ENCODE measurements at places on chromosomes 16 and 17. TPM values are rescaled to one million over a fixed set of nuclear protein-coding genes. Genes with fewer than 3 reads are reported as not detected.

DNA sequence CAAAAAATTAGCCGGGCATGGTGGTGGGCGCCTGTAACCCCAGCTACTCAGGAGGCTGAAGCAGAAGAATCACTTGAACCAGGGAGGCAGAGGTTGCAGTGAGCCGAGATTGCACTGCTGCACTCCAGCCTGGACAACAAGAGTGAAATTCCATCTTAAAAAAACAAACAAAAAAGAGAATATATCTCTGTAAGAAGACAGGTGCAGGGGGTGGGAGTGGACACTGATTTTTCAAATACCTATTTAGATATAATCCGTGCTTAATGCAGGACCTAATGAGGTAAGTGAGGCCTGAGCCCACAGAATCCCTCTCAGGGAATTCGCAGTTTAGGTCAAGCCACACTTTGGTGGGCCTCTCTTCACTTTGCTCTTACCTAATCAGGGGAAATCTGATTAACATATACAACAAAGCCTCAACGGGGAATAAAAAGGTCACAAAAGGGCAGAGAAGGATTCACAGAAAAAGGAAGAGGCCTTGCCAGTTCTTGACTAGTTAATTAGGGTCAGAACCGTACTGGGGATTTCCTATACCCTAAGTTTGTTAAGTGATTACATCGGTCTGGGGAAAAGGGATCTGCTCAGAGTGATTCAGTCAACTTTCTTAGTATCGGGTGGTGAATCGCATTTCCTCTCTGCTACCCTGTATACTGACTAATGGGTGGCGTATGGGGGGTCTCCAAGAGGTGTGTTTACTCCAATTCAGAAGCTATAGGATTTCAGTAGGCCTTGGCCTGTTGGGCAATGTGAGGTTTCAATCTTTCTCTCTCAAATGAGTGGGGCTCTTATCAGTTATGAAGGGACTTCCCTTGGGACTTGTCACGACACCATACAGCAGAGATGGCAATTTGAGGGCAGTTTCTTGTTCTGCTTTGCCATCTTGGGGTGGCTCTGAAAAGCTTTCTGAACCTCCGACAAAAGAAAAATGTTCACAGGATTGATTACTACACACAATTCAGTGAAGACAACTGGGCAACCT, 1.9 kb upstream of the NFAT5 start:
- no peaks in the 10 kb centered on the region for H3K36me3 ChIP-seq
- no peaks in the 10 kb centered on the region for H3K27me3 ChIP-seq
- H3K4me1 ChIP-seq, result no peaks in the 10 kb centered on the region
- H3K27ac ChIP-seq, result peak overlapping the region; percentile 97
- no peak for DNase-seq
- no peak overlapping the region for H3K4me3 ChIP-seq

- no peak overlapping the region for H3K4me3 ChIP-seq
- H3K36me3 ChIP-seq, result no peaks in the 10 kb centered on the region
- H3K4me1 ChIP-seq, result peaks cover 17% of the 10 kb centered on the region
- no peaks in the 10 kb centered on the region for H3K27me3 ChIP-seq
- no peak overlapping the region for H3K27ac ChIP-seq
Observed at GRCh38 chr17:40528692-40529417, 27.4 kb upstream of the TNS4 start.

DNA sequence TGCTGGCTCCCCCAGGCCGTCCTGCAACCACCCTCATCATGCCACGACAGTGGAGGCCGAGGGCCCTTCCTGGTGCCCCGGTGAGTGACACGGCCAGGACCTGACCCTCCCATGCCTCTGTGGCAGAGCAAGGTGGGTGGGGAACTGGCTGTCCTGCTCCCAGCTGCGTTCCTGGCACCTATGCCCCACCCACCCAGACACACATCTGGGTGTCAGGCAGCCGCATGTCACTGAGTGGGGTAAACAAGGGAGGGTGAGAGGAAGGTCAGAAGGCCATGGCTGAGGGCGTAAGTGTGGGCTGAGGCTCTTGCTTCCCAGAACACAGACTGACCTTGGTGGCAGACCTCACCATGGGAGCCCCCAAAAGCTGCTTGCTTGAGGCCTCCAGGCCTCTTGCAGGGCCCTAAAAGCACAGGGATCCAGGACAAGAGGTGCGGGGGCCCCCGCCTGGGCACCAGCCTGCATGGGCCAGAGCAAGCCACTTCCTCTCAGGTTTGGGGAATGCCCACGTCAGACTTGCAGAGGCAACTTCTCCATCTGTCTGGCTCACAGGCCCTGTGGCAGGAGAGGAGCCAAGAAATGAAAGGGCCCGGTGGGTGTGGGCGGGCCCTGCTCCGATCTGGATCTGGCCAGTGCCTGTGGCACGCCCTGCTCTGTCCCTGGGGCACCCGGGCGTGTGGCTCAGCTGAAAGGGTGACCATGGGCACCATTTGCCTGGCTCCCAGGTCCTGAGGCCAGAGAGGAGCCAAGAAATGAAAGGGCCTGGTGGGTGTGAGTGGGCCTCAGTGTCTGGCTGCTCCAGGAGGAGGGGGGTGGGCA, 3.9 kb upstream of the CCDC57 start:
- H3K4me3 ChIP-seq, result no peak overlapping the region
- no peaks in the 10 kb centered on the region for H3K36me3 ChIP-seq
- H3K27ac ChIP-seq, result peak overlapping the region; percentile 66
- H3K27me3 ChIP-seq, result no peaks in the 10 kb centered on the region
- DNase-seq, result peak; percentile 74

DNA sequence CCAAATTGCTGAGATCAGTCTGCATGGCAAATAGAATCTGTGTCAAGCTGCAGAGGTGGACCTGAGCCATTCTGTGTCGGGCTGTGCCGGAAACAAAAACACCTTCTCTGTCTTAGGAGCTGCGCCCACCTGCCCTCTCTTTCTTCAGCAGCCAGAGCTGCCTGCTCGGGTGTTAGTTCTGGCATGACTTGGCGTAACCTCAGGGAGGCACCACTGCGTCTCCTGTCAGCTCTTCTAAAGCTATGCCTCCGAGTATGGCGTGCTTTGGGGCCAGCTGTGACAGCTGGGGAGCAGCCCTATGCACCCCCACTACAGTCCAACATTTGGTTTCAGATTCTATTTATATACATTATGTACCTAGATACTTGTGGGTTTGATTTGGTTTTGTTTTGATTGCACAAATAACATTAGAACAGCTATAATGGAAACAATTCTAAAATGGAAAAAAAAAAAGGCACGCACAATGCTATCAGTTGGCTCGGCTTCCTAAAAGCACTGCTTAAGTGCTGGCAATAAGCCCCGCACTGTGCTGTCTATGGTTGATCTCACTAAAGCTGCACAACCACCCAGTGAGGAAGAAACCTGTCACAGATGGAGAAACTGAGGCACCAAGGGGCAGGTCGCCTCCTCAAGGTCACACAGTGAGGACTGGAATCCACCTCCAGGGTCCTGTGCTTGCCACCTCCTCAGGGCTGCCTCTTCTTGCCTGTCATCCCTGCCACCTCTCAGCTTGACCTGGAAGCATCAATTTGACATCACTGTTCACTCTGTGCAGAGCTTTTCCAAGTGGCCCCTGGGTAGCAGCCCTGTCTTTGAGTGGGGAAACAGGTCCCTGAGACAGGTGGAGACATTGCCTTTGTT, 18.7 kb upstream of the ADGRG1 start:
- H3K36me3 ChIP-seq, result no peaks in the 10 kb centered on the region
- peak; percentile 76 for DNase-seq
- H3K4me1 ChIP-seq, result peaks cover 2% of the 10 kb centered on the region

DNA sequence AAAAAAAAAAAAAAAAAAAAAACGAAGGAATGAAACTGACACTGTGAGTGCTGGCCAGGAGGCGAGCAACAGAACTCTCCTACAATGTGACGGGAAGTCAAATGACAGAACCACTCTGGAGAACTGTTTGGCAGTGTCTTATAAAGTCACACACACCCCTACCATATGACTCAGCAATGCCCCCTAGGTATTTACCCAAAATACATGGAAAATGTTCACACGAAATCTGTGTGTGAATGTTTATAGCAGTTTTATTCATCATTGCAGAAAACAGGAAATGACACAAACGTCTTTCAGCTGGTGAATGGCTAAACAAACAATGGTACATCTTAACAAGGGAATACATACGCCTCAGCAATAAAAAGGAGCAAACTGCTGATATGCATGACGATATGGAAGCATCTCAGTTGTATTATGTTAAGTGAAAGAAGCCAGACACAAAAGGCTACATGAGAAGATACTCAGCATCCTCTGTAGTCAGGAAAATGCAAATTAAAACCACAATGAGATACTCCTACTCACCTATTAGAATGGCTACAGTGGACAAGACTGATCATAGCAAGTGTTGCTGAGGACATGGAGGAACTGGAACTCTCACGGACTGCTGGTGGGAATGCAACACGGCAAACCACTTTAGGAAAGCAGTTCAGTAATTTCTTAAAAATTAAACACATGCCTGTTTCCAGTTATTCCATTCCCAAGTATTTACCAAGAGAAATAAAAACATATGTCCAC, 74.7 kb downstream of the TBC1D16 start:
- H3K36me3 ChIP-seq, result no peaks in the 10 kb centered on the region
- DNase-seq, result no peak
- no peak overlapping the region for H3K4me3 ChIP-seq
- H3K27ac ChIP-seq, result no peak overlapping the region
- no peaks in the 10 kb centered on the region for H3K4me1 ChIP-seq

GRCh38 chr17:77365584-77366186, 224.9 kb downstream of the SEC14L1 start:
- DNase-seq, result no peak
- H3K4me3 ChIP-seq, result no peak overlapping the region
- H3K27ac ChIP-seq, result peak overlapping the region; percentile 5
- no peaks in the 10 kb centered on the region for H3K36me3 ChIP-seq
- peaks cover 48% of the 10 kb centered on the region for H3K4me1 ChIP-seq

DNA sequence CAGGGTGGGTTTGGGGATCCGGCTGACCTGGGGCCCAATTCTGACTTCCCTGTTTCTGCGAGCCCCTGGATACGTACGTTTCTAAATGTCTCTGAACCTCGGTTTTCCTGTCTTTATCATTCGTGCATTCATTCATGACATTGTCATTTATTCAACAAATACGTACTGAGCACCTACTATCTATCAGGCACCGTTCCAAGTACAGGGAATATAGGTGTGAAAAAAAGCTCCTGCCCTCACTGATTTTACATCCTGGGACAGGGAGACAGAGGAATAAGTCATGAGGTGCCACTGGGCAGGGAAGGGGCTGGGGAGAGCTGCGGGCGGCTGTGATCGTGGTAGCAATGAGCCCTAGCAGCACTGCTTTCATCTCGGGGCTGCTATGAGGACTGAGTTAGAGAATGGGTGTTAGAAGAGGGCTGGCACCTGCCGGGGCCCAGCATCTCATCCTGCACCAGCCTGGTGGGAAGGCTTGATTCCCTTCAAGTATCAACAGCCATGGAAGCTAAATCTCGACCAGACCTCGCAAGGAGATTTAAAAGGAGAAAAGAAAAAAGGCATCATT, 88.3 kb upstream of the DNAH17 start:
- no peaks in the 10 kb centered on the region for H3K27me3 ChIP-seq
- no peaks in the 10 kb centered on the region for H3K36me3 ChIP-seq

DNA sequence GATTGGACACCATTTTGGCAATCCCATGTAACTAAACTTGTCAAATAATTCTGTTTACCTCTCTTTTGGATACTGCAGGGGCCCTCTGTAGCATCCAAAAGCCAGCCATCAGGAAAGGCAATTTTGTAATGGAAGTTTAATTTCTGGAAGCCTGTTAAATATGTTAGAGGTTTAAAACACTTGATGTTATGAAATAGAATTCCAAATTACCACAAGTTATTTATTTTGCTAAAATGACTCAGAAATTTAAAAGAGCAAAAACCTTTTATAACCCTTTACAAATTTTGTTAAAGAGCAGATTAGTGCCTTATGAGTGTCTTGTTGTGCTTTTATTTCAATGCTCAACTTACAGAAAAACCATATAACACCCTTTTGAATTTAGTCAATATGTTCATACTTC, 20.0 kb upstream of the TNFSF12 start:
- H3K4me3 ChIP-seq, result no peak overlapping the region
- no peak for DNase-seq
- H3K36me3 ChIP-seq, result no peaks in the 10 kb centered on the region
- no peaks in the 10 kb centered on the region for H3K4me1 ChIP-seq
- no peak overlapping the region for H3K27ac ChIP-seq

KRTAP9-2 gene
- total RNA-seq, result not detected

KRT33B gene
- total RNA-seq, result not detected

WNT9B gene
- total RNA-seq, result 0.67 TPM

PLCG2 gene
- total RNA-seq, result 243 TPM

BAIAP3 gene
- 28.2 TPM for total RNA-seq

MYH10 gene
- total RNA-seq, result 10.7 TPM

Data from Peyer's patch (tissue), 4 donors.